Panc1 (cell line): ENCODE measurements at places on chromosomes 11 and 22. TPM values are rescaled to one million over a fixed set of nuclear protein-coding genes. Genes with fewer than 3 reads are reported as not detected.

The KCNJ1 gene
- not detected for total RNA-seq

The RIMBP3C gene
- 0.90 TPM for total RNA-seq

The UPK3A gene
- not detected for total RNA-seq

DNA sequence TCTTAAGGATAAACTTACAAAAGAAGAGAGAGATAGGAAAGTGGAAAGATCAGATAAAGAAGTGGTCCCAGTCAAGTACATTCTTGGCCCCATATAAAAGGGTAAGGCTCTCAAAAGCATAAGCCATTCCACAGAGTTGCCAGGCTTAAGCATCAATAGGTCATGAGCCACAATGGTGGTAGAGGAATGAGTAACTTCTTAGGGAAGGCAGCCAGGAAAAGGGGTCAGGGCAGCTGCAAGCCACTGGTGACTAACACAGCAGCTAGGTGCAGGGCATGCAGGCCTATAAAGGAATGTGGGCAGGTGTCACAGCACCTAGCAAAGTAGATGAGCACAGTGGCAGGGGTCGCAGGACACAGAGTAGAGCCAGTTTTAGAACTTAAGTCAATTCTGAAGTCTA, 302.6 kb upstream of the FAT3 start:
- no peaks in the 10 kb centered on the region for H3K27me3 ChIP-seq
- no peak overlapping the region for H3K4me3 ChIP-seq
- H3K4me1 ChIP-seq, result no peaks in the 10 kb centered on the region
- H3K36me3 ChIP-seq, result no peaks in the 10 kb centered on the region
- H3K27ac ChIP-seq, result no peak overlapping the region

DNA sequence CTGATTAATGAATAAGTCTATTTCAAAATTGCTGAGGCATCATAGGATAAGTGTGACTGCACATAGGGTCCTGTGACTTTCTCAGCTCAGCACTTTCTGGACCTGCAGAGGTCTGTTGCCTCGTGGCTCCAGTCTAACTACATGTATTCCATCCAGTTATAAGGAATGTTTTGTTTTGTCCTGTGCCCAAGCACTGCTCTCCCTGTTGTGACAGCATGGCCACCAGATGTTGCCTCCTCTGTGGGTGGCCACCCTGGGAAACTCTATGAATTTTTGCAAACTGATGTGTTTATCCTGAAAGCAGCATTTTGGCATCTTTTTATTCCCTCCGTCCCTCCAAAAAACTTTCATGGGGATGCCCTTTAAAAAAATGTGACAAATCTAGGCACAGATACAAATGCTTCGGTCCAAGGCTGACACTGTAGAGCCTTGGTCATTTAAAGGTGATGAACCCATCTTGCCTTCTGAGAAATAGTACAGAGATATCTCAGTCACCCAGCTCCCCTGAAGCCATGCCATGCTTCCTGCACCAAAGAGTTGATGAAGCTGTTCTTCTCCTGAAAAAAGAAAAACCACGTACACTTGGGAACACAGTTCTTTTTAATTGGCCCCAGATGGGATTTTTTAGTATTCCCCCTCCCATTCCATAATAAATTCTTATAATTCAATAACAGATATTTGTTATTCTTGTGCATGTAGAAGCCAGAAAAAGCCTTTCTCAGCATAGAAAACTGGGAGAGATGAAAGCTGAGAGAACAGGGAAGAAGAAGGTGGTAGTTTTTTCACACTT, 72.6 kb downstream of the CCDC34 start:
- peaks cover 15% of the 10 kb centered on the region; the same call in 1 of the 2 replicates for H3K4me1 ChIP-seq
- H3K4me3 ChIP-seq, result no peak overlapping the region
- no peak for DNase-seq
- no peaks in the 10 kb centered on the region for H3K27me3 ChIP-seq
- H3K36me3 ChIP-seq, result no peaks in the 10 kb centered on the region

- H3K27ac ChIP-seq, result no peak overlapping the region
- no peaks in the 10 kb centered on the region for H3K36me3 ChIP-seq
- H3K27me3 ChIP-seq, result peaks cover 17% of the 10 kb centered on the region
- no peak overlapping the region for H3K4me3 ChIP-seq
Observed at GRCh38 chr11:124415356-124415923, 9.2 kb downstream of the OR8B4 start.

DNA sequence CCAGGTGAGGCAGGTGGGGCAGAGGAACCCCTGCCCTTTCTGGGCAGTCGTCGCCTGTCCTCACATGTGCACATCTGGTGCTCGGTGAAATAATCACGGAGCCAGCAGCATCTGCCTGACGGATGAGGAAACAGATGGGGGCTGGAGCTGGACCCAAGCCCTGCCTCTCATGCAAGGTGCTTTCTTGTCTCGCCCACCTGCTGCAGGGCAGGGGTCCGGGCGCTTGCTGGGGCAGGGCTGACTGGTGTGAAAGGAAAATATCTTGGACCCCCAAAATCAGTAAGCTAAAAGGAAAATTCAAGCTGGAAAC, 3.3 kb downstream of the ALDH3B2 start:
- H3K27ac ChIP-seq, result no peak overlapping the region
- DNase-seq, result no peak
- no peaks in the 10 kb centered on the region for H3K36me3 ChIP-seq
- no peak overlapping the region for H3K4me3 ChIP-seq
- H3K4me1 ChIP-seq, result no peaks in the 10 kb centered on the region
- H3K27me3 ChIP-seq, result no peaks in the 10 kb centered on the region; the same call in 1 of the 2 replicates
